ENCODE measurements at places on chromosomes 1 and 21.

GRCh38 chr1:18710002-18710401, 79.4 kb downstream of the PAX7 start:
- no peak for DNase-seq

- DNase-seq, result no peak
Observed at GRCh38 chr1:2229911-2230731, 2.0 kb downstream of the SKI start.

DNA sequence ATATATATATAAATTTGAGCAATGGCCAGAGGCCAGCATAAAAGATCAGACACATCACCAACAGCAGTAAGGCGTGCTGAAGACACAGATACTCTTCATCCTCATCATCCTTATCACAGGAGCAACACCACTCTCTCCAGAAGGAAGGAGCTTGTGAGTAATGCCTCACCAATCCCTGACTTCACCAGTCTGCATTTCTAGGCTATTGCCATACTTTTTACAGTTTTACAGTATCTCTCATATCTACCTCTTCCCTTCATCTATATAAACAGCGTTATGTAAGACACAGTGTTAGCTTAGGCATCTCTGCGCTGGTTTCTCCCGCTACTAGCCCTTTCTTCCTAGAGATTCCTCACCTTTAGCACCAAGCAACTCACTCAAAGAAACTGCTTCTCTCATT, 2.4 kb upstream of the ABL2 start:
- no peak for DNase-seq

- DNase-seq, result no peak
Observed at GRCh38 chr1:30986755-30987154, 78.2 kb upstream of the SDC3 start.

GRCh38 chr1:101166583-101167120, 70.2 kb upstream of the S1PR1 start:
- DNase-seq, result no peak

DNA sequence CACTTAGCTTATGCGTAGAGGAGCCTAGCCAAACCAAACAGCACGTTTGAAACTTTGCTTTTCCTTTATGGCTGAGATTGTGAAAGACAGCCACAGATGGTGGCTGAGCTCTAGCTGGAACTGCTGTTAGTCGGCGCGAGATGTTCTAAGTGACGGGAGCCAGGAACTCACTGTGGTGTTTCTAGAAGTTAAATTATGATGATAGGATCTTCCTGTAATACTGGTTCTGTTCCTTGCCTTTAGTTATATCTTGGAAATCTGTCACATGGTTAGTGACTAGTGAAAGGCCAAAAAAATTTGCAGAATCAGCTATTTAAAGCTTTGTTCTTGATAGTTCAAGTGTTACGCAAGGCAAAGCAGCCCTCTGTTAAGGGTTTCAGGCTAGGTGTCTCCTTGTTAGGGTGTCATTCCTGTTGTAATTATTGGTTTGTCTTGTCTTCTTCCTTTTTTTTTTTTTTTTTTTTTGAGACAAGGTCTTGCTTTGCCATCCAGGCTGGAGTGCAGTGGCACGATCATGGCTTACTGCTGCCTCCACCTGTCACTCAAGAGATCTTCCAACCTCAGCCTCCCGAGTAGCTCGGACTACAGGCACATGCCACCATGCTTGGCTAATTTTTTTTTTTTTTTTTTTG, 22.6 kb downstream of the AK4 start:
- no peak for DNase-seq

- no peak for DNase-seq
Observed at GRCh38 chr1:230147253-230148125, 80.5 kb downstream of the GALNT2 start.

- no peak for DNase-seq
Observed at GRCh38 chr1:232473324-232473723, 156.6 kb downstream of the SIPA1L2 start.

DNA sequence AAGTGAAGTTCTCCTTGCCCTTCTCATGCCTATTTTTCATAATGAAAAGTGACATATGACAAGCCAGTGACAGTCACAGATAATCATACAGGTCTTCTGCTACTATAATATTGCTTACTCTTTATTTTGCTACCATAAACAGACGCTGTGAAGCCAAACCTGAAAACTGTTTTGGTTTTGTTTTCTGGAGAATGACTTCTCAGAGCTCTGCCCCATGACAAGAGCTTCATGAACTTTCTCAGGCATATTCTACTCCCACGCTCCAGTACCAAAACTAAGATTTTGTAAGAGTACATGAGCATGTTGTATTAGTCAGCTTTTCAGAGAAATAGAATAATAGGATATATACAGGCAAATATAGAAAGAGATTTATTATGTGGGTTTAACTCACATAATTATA, 64.3 kb upstream of the VTCN1 start:
- no peak for DNase-seq

DNA sequence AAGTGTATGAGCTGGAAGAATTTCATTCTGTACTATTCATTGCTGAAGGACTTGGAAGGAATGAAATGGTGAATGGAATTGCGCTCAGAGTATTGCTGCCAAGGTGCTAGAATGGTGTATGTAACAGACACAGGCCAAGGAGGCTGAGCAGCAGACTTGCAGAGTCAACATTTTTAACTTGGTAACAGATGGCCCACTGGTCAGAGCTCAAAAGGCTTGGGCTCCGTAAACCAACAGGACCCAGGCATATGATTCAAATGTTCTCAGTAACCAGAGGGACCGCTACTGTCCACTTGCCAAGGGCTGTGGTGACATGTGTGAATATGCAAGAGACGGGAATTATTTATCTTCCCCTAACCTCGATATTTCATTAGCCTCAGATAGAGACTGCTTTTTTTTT, 28.8 kb upstream of the PTGFRN start:
- no peak for DNase-seq

- DNase-seq, result no peak
Observed at GRCh38 chr1:107394301-107394700, 253.5 kb downstream of the NTNG1 start.

GRCh38 chr1:221992427-221992826, 250.5 kb upstream of the DUSP10 start:
- no peak for DNase-seq

- no peak for DNase-seq
Observed at GRCh38 chr1:204704794-204705492, 19.4 kb upstream of the LRRN2 start.

DNA sequence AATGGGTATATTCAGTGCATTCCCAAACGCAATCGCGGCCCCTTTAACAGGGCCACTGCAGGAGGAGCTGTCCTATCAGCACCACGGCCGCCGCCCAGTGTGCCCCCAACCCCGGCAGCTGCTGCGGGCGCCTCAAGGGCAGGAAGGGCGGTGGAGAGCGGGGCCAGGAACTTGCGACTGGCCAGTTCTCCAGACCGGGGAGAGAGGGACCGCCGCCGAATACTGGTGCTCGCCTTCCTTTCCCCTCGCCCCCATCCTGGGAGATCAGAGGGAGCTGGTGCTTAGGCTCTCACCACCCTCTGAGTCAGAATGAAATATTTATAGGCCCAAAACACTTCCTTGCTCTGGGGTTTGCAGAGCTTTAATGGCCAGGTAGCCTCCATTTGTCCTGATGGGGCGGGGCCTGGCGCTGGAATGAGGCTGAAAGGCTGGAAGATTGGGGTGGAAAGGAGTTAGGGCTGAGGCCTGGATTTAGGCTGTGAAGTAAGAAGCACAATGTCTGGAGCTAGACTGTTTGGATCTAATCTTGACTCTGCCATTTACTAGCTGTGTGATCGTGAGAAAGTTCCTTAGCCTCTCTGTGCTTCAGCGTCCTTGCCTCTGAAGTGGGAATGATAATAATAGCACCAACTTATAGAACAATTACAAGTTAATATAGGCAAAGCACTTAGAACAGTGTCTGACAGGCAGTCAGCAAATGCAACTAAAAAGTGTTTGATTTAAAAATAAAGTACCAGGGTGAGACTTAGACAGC, 75.5 kb downstream of the NAV1 start:
- no peak for DNase-seq

GRCh38 chr1:208309771-208310170, 65.6 kb upstream of the PLXNA2 start:
- no peak for DNase-seq

DNA sequence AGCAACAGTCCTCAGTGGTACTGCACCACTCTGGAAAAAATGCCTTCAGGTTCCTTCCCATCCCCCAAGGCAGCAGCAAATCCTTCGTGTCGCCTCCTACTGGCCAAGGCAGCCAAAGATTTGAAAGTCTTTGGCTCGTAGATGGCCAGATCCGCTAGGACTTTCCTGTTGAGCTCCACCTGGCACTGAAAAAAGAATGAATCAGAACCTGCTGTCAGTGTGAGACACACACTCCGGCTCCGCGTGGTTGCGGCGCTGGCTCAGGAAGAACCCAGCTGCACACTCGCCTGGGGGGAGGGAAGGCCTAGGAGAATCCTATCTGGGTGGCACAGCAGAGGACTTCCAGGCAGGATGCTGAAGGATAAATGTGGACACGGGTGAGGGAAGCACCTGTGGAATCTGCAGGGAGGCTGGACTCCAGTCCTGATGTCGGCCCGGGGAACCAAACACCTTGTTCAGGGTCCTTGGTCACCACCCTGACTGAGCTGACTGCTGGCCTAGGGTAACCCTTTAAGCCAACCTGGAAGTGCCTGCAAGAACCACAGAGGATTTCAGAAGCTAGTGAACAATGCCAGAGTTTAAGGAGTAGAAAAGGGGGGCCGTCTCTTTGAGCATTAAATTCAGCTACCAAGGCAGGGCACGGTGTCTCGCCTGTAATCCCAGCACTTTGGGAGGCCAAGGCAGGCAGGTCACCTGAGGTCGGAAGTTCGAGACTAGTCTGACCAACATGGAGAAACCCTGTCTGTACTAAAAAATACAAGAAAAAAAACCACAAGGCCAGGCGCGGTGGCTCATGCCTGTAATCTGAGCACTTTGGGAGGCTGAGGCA, 3.2 kb upstream of the CCNL2 start:
- no peak for DNase-seq

GRCh38 chr1:215640429-215641148, 73.5 kb downstream of the KCTD3 start:
- DNase-seq, result no peak

DNA sequence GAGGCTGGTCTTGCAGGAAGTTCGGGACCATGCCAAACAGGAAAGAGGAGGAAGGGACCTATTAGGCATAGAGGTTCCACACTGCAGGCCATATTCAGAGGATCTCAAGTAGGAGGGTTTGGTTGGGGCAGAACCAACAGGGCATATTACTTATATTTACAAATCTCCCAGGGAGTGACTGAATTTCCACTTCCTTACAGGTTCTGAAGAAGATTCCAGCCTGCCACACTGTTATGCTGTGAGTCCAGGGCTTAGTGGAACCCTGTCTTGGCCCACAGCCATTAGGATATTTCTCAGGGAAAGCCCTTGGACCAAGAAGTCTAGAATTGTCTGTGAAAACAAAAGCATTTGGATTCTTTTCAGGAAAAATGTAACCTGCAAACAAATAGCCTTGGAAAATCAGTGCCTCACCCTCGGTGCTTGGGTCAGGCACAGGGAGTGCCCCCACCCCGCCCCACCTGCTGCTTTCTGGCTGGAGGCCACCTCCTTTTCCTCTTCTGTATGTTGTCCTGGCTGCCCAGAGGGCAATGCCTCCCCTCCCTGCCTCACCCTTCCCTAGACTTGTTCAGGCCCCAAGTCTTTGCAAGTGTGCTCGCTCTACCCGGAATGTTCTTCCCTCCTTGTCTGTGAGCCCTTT, 41.0 kb upstream of the JUN start:
- no peak for DNase-seq

GRCh38 chr1:39735731-39736130, 3.0 kb upstream of the PPIE start:
- DNase-seq, result no peak

GRCh38 chr1:93078638-93078985, 471 bp upstream of the MTF2 start:
- DNase-seq, result no peak

- no peak for DNase-seq
Observed at GRCh38 chr1:212214325-212214724, 70.9 kb upstream of the PPP2R5A start.

DNA sequence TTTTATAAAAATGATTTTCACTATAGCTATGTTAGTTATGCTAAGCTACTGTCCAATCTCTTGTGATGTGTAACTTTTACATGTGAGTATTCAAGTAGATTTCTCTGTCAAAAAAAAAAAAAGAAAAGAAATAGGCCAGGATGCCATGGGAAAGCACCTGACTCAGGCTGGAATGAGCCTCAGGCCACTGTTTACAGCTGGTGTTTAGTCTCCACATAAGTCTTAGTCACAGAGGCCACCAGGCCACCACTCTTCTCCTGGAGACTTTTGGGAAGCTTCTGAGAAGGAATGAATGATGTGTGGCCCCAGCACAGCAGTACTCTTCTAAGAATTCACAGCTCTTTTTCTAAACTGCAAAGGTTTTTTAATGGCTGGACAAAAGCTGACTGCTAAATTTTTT, 48.9 kb downstream of the CHML start:
- no peak for DNase-seq

DNA sequence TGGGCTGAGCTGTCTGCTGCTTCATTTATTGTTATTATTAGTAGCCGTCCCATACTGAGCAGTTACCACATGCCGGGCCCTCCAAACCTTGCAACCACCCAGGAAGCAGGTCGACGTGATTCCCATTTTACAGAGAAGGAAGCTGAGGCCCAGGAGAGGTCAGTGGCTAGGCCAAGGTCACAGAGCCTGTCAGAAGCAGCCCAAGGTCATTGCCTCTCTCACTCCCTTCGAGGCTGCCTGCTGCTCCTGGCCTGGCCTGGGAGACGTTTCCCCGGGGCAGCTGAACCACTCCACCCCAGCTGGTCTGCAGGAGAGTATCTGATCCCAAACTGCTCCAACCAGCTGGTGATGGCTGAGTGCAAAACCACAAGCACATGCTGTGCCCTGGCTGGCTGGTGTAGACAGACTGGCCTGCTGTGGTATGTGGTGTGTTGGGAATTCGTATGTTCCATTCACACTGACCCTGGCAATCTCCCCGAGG, 6.5 kb downstream of the PADI4 start:
- DNase-seq, result no peak

- DNase-seq, result no peak
Observed at GRCh38 chr1:182875889-182876288, 36.7 kb downstream of the DHX9 start.

DNA sequence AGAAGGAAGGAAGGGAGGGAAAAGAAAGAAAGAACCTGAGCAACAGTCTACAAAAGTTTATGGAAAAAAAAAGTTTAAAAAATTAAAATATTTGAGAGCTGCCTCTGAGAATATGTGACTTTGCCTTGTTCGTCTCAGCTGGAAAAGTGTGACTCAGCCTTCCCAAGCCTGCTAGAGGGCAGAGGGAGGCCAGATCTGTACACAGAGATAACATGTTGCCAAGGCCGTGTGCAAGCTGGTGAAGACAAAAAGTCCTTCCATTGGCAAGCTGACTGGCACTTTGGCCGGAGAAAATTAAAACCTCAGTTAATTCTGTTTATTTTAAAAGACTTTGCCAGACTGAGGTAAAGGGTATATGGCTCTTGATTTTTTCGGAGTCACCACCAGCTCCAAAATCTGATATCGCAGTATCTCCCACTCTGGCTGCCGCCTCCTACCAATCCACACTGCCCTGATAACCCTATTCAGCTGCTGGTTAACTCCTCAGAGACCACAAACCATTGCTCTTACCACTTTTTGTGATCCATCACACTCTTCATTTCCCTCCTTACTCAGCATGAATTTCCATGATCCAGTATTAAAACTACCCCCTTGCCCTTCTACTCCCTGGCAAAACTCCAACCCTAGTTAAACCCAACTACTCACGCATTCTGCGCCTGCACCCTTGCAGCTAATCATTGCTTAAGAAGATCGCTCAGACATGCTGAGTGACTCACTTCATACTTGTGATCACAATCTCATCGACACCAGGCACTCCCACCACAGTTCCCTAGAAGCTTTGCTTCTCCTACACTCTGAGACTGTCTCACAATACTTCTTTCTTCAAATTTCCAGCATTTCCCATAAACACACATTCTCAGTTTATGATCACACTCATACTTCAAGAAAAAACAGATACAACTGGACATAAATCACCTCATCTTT, 5.7 kb upstream of the PPP1R15B start:
- DNase-seq, result no peak
